Eye (tissue), 1 donor: ENCODE measurements at places on chromosomes 5 and 9.

DNA sequence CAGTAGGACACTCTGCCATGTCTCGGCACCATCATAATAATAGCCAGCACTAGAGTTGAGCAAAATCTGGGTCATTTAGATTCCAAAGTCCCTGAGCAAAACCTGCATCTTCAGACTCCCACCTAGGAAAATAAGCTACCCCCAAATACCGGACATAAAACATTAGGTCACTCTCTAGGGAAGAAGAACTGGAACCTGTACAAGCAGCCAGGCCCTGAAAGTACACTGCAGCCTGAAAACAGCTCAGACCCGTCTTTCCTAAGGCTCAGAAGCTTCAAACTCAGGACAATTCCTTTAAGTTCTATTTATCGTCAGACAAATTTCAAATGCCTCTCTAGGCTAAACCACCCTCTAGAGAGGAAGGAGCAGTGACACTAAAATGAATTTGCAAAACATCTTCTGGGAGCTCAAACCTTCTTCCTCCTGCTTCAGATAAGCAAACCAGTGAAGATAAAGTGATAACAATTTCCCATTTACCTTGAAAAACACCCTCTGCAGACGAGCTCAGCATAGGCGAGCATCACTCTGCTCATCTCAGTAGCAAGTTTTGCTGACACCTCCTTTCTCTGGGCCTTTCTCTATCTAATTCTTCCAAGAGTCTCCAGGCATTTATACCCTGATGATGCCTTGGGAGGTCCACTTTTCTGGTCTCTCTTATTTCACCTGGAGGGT is 34.0 kb downstream of the ADAM19 start:
- DNase-seq, result no peak

DNA sequence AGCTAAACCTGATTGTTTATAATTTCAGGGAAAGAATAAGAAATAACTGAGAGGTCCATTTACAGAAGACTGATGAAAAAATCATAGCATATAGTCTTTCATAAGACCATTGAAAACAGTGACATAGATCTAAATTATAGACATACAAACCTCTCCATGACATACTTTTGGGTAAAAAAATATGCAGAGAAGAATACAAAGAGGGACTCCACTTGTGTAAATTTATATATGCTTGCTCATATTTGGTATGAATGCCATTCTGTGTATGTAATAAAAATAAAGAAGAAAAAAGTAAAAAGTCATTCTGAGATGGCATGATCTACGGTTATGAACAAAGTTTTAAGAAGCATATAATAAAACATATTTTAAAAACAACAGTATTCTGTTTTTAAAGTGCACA is 310.7 kb downstream of the ASTN2 start:
- no peak for DNase-seq

- no peak for DNase-seq
Measured at GRCh38 chr9:6917162-6917561, 159.4 kb downstream of the KDM4C start.

DNA sequence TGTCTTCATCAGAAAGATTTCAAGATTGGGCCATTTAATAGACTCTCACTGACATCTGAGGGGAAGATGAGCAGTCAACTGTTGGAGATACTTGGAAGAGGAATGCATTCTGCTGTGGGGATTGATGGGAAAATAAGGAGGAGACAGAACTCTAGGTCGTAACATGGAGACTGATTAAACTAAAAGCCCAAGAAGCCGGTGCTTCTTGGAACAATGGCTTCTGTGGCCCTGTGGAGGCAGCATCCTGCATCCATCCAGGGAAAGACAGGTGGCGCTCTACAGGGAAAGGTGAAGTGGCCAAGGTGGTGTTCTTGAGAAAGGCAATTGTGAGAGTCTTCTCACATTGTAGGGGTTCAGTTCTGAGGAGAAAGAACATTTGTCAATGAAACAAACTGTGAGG is 31.3 kb downstream of the ZFAND5 start:
- no peak for DNase-seq

DNA sequence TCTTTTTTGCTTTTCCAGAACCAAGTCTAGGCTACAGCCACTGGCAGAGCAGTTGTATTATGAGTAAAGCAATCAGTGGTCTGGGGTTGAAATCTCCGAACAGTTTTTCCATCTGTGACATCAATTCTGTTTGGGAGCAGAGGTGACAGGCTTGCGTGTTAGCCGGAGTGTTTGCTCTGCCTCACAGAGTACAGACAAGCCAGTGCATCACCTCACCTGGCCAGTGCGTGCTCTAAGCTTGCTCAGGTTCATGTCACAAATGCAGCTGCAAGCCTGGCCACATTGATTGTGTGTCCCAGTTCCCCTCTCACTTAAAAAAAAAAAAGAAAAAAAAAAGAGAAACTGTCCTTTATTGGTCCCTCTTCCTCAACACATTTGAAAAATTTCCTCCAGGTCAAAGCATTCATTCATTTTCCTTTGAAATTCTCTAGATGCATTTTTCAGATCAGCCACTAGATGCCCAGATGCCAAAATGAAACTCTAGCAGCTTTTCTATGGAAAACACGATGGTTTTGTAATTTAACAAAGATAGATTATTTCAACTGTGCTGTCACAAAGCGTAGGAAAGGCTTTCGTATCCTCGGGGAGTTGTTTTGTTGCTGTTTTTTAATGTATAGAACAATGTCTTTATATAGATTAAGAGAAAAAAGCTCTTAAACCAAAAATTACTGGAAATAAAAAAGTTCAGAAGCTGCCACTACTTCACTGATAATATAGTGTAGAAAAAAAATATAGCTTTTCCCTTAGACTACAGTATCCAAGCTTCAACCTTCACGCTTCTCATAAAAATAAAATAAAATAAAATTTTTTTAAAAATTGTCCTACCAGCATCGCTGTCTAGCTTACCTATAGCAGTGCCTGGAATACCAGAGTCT is 585.5 kb downstream of the TLE1 start:
- DNase-seq, result no peak

DNA sequence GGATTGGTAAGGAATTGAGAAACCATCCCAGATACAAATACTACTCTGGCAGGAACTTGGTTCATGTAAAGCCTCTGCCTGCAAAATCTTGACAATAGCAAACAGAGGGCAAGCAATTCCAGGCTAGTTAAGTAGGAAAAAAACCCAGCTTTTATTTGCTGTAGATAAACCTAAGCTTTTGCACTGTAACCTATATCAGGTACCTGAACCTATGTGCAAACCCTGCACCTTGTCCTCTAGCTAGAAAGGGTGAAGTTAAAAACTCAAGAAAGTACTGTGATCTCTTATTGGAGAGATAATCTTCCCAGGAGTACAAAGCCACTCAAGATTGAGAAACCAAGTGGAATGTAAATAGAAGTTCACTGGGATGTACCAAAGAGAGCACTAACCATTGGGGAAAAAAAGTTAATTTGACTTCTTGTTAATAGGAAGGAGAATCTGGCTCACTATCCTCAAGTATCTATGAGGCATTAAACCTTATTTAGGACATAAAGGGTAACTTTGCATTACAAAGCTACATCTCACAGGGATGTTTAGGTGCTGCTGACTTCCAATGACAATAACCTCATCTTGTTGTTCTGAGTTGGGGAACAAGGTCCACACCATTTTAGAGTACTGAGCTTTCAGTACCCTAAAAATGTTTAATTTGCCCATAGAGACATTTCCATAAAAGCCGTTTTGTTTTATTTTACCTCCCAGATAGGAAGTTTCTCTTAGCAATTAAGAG is 73.8 kb upstream of the PCA3 start:
- no peak for DNase-seq
